ENCODE measurements at places on chromosomes 1 and 21. TPM values are rescaled to one million over a fixed set of nuclear protein-coding genes. Genes with fewer than 3 reads are reported as not detected.

Gene PLPPR4
- total RNA-seq = not detected

Gene EXO1
- total RNA-seq = 26.3 TPM

Gene S100A3
- 12.0 TPM for total RNA-seq

Gene LCE3E
- not detected for total RNA-seq

Gene LCK
- total RNA-seq = 0.57 TPM

Gene SPATA6
- 18.2 TPM for total RNA-seq

Gene CR2
- 0.08 TPM for total RNA-seq

Gene AGT
- 0.87 TPM for total RNA-seq

Gene PCAT6
- 2.2 TPM for total RNA-seq

Gene RHCE
- not detected for total RNA-seq

Gene SLC16A4
- total RNA-seq = 0.46 TPM

Gene PLPP3
- 8.2 TPM for total RNA-seq

Gene VCAM1
- total RNA-seq = 0.08 TPM

Gene ADGRL4
- not detected for total RNA-seq

Gene ARMH1
- 2.8 TPM for total RNA-seq

Gene SPRR4
- total RNA-seq = not detected

Gene B4GALT3
- 28.6 TPM for total RNA-seq

Gene CAMSAP2
- 40.1 TPM for total RNA-seq

Gene FLG
- not detected for total RNA-seq

Gene NR0B2
- 5.2 TPM for total RNA-seq

Gene LCE2C
- total RNA-seq = not detected

Gene TEX38
- not detected for total RNA-seq

Gene ACTN2
- total RNA-seq = 0.49 TPM

Gene RHBDL2
- total RNA-seq = 7.1 TPM

Gene TMPRSS15
- not detected for total RNA-seq

Gene IGFN1
- total RNA-seq = not detected

Gene SPATA17
- total RNA-seq = 0.51 TPM

Gene KIF21B
- total RNA-seq = 0.46 TPM

Gene TRIM45
- total RNA-seq = 4.7 TPM

Gene TSEN15
- total RNA-seq = 31.4 TPM

Gene B4GALT2
- 90.1 TPM for total RNA-seq

Gene CELA3A
- total RNA-seq = 5.9 TPM

Gene GJB3
- total RNA-seq = 0.15 TPM

Gene MEX3A
- total RNA-seq = 15.8 TPM

Gene LCE2B
- total RNA-seq = not detected

Gene TLCD4
- 2.9 TPM for total RNA-seq

Gene KCNA3
- total RNA-seq = not detected

Gene PLA2G2F
- not detected for total RNA-seq

Gene GALNT2
- 152 TPM for total RNA-seq

Gene FALEC
- 1.0 TPM for total RNA-seq

Gene HPDL
- 1.9 TPM for total RNA-seq

Gene GPR52
- 0.87 TPM for total RNA-seq

Gene PAX7
- total RNA-seq = not detected

Gene KCNK1
- total RNA-seq = 0.13 TPM

Gene SLAMF8
- not detected for total RNA-seq

Gene FCRL4
- total RNA-seq = not detected

Gene C1QA
- total RNA-seq = 0.41 TPM

All from Panc1 (cell line).